Activated T-cell treated with anti-CD3 and anti-CD28 coated beads, Interleukin-2, amount 50 U/mL, for 48 hours (primary cell): ENCODE measurements at places on chromosomes 2 and 18.

DNA sequence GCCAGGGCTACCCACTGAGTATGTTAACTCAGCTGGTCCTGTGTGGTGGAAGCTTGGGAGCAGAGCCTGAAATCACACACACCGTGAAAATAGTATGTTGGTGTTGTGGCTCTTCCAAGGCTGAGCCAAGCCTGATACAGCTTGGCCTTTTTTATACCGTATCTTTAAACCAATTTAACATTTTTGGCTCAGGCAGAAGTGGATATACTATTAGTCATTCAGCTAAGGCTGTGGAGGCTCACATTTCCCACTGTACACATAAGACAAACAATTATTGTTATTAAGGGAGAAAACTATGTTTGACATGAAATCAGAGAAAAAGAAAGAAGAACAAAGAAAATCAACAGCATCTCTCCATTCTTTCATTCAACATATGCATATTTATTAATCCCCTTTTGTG lies 159.0 kb downstream of the BCL11A start:
- no peak for DNase-seq

- no peak for DNase-seq
Measured at GRCh38 chr2:172329774-172330671, 97.4 kb upstream of the ITGA6 start.

DNA sequence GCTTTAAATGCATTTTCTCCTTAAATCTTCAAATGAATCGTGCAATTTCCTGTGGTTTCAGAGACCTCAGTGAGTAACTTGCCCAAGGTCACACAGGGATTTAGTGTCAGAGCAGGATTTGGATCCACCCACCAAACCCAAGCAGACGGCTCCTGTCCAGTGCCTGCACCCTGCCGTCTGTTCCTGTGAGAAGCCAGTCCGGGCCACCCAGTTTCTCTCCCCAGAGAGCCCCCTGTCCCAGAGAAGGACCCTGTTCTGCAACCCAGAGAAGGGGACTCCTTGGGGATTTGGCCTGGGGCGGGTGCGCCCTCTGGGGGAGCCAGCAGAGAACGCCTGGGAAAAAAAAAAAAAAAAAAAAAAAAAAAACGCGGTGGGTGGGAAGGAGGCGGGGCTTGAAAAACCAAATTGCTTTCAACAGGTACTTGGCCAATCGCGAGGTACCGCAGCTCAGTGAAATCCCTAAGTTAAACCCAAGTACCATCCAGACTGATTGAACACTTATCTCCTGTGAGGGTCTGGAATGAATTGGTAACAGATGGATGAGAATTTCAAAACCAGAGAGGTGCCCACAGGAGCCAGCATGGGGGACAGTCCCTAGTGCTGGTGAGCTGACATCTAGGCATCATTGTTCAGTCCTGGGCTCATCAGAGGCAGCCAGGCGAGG lies 30.9 kb upstream of the REEP1 start:
- peak; percentile 65 for DNase-seq

GRCh38 chr2:46082531-46083485 lies 214.4 kb upstream of the EPAS1 start:
- DNase-seq = no peak

GRCh38 chr18:50441016-50441415 lies 66.2 kb downstream of the SKA1 start:
- no peak for DNase-seq

- DNase-seq = no peak
Measured at GRCh38 chr2:73406996-73407395, 21.4 kb downstream of the ALMS1 start.

DNA sequence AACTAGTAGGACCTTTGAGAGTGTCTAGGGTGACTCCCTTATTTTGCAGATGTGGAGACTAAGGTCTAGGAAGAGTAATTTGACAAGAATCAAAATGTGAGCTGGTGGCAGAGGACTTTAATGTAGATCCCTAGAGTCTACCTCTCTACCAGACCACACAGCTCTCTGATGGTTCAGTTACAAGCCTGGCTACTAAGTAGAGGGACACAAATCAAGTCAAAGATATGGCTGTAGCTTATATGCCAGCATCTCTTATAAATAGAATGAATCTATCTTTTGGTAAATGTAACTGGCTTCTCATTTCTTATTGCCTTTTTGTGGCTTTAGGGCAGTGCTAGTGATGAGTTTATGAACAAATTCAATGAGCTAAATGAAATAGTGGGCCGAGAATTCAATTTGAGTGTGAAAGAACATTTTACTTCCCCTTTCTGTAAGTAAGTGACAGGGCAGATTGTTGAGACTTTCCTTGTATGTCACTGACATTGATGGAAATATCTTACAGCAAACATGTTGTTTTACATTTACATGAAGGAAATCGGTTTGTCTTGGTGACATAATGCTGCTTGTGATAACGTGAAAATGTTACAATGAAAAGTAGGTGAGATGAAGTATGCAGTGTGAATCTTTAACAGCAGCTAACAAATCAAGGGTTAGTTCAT lies 28.3 kb downstream of the CSRNP3 start:
- DNase-seq = no peak

DNA sequence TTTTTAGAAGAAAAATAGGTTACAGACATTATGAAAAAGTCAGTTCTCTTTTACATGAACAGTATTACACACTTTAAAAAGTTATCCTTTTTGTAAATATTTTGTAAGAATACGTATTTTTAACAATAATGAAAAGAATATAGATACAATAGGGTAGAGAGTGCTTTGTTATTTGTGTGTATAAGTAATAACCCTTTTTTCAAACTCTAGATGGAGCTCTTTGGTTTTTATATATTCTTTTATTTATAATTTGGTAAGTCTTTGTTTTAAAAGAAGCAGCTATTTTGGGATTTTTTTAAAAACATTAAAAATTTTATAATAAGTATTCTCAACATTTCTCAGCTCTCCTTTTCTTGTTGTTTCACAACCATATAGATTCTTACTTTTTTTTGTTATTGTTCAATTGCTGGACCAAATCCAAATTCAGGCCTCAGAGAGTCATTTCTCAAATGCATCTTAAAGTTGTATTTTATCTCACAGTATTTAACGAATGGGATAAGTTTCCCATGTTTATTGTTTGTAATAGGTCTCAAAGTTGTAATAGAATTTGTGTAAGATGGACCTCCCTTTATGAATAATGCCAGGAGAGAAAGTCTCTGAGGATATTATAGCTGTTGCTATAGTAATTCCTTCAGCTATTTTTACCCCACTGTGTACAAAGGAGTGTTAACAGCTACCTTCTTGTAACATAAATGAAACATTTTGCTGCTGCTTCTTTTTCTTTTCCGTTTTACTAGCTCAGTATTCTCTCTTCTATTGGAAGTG lies 46.4 kb downstream of the ACYP2 start:
- no peak for DNase-seq

GRCh38 chr2:207283356-207283755 lies 117.6 kb upstream of the KLF7 start:
- DNase-seq = no peak

DNA sequence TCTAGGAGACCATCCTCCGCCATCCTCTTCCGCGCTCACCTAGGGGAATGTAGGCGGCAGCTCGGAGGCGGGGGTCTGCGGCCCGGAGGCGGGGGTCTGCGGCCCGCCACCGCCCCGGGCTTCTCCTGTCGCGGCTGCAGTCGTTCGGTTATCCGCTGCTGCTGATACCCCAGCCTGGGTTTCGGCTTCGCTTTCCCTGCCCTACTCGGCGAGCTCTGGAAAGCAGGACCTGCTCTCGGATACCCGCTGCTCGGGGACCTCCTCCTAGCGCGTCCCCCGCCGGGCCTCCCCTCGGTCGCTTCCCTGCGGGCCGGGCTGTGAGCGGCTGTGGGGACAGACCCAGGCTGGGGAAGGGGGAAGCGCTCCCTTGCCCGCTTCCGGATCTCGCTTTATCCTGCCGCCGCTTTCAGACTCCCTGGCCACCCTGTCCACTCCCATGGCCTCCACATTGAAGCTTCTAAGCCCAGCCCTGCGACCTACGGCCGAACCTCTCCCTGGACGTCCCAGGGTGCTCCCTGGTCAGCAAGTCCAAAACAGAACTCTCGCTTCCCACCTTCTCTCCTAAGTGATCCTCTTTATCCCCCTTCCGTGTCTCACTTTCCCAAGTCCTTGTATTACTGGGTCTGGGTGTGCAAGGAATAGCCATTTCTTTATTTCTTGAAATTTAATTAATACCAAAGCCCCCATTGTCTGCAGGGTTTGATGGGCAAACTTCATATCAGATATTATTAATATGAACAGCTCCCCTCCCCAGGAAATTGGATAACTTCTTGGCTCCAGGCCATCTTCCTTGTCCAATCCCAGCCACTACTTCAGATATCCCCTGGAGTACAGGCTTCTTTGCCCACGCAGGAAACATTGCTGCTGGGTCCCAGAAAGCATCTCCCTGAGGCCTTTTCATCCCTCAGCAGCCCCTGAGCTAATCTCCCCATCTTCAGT lies 769 bp downstream of the FKBP1B start:
- DNase-seq = peak; percentile 36

GRCh38 chr2:132782176-132782783 lies 112.3 kb upstream of the LYPD1 start:
- DNase-seq = no peak

DNA sequence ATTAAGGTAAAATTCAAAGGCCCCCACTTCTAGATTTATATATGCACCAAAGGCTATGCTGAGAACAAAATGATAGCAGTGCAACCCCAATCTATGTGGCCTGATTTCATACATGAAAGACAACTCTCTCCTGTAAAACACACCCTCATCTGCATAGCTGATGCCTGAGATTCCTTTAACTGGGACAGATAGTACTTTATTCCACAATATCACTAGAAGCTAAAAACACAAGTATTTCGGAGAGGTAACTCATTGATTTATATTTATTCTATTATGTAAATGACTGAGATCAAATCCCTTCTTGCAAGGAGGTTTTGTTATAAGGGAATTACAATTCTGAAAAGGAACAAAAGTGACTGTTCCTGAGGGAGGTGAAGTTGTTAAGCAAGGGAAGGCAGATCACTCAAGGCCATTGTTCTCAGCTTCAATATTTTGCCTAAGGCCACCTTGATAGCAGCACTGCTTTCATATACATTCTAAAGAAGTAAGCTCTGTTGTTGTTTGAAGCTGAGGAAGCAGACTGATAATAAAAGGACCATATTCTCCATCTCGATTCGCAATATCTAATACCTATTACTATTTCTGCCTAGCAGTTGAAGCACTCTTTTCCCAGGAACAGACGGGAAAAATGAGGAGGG lies 471.0 kb upstream of the CDH7 start:
- DNase-seq = no peak

DNA sequence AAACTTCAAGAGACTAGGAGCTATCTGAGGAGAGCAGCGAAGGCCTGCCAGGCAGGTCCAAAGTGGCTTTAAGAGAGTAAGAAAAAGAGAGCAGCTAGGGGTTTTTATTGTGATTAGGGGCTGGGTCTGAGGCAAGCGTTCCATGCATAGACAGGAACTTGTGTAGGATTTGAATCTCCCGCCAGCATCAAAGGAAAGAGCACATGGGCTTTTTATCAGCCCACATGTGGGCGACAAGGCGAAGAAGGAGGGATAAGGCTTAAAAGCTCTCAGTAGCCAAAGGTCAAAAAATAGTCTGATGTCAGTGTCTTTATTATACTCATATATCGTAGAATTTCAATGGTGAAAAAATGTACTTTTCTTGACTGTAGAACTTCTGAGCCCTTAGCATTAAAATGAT lies 178.5 kb upstream of the TMEFF2 start:
- no peak for DNase-seq

DNA sequence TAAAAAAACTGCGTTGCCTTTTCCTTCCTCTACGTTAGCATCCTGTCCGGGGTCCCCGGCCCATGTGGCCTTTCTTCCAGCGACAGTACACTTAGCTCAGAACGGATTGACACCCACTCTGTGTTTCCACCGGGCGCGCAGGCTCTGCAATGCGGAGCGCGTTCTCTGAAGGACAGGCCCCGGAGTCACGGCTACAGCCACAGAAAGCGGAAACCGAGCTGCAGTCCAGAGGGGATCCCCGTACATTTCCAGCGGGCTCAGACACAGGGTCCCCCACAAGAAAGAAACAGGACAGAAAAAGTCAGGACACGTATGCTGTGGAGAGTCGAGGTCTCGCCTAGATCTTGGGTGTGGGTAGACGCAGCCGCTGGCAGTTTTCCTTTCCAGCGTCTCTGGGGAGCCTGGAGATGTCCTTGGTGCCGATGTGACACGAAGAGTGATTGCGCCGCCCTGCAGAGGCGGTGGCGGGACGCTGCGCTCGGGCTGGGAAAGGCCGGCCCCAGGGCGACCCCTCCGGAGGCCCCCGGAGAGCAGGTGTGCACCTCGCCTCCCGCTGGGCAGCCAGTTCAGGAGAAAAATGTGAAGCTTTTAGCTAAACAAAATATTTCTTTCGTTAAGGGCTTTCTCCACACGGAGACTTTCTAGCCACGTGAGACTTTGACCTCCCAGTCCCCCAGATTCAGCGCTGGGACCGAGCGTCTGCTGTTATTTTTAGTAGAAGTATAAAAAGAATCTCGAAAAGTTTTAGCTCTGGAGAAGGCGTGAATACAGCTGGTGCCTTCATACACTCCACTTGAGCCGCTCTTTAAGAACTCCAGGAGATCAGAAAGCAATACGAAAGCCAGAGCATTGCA lies 1.3 kb upstream of the ACKR3 start:
- peak; percentile 66 for DNase-seq

GRCh38 chr2:31110998-31111397 lies 27.2 kb downstream of the GALNT14 start:
- no peak for DNase-seq

DNA sequence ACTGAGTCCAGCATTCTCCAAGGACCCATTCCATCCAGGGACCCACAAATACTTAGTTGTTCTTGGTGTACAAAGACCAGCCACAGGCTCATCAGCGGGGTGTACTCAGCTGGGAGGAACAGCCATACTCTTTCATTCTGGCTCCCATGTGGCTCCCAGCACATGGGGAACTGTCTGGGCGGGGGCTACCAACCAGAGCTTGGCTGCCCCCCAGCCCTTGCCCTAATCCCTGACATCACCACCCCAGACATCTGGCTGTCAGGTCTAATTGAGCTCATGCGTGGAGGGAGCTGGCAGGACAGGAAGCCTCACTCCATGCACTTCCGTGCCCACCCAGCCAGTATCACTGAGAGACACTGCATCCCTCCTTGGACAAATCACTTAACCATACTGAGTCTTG lies 283.6 kb downstream of the DYSF start:
- no peak for DNase-seq

- DNase-seq = no peak
Measured at GRCh38 chr2:134250840-134251461, 2.9 kb upstream of the MGAT5 start.

DNA sequence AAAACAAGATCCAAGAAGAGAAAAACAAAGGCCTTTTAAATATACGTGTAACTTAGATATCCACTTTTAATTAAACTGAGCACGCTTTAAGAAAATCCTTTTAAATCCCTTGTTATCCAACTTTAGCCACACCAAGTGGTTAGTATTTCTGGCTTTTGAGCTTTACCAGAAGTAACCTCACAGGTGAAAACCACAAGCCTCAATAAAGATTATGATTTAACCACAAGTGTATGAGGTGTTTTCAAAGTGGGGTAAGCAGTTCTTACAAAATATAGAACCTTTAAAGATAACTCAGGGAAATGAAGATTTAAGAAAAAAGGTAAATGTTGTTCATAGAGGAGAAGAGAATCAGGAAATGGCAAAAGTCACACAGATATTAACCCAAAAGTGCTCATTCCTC lies 58.4 kb upstream of the CDCA7 start:
- DNase-seq = no peak
